ENCODE measurements at places on chromosomes 16 and 17.

DNA sequence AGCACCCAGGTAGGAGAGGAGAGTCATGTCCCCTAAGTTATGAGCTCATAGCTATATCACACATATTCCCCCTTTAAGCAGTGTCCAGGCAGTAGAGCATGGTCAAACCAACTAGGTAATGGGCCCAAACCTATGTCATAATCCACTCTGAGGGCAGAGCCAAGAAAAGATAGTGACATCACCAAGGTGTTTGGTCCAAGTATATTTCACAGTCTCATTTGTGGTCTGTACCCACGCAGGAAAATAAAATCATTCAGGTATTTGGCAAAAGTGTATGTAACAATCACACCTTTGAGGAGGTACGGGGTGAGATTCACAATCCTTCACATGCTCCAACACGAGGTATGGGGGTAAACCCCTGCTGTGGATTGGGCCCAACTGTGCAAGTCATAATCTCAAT is 2112.8 kb downstream of the TP53TG3F start:
- DNase-seq: no peak

- no peak for DNase-seq
Measured at GRCh38 chr16:81482329-81483063, 37.9 kb downstream of the CMIP start.

DNA sequence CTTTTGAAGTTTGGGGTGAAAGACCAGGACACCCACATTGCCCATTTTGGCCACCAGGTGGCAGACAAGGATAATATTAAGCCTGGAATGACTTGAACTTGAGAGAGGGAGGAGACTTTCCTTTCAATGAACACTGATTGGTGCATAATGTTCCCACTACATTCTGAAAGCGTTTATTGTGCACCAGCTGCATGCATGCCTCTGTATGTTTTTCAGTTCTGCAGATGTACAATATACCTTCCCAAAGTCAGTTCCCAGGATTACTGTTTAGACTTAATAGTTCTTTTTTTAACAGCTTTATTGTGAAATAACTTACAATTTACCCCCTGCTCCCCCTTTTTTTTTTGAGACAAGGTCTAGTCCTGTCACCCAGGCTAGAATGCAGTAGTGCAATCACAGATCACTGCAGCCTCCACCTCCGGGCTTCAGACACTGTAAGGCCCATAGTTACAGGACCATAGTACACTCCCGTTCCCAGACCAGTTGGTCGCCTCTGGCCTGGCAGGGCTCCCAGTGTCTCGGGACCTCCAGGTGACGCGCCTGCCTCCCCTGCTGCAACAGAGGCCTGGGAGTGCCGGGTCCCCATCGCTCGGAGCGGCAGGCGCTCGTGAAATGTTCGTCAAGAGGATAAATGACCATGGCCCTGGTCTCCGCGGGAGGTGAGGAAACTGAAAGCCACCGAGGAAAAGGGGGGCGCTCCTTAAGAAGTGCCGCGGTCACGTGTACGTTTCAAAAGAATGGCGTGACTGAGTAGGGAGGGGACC is 12.2 kb downstream of the CES2 start:
- DNase-seq: peak; percentile 29

- no peak for DNase-seq
Measured at GRCh38 chr16:57640612-57641011, 12.2 kb downstream of the ADGRG1 start.

GRCh38 chr17:65370669-65371131 is 190.7 kb downstream of the AXIN2 start:
- DNase-seq: no peak

DNA sequence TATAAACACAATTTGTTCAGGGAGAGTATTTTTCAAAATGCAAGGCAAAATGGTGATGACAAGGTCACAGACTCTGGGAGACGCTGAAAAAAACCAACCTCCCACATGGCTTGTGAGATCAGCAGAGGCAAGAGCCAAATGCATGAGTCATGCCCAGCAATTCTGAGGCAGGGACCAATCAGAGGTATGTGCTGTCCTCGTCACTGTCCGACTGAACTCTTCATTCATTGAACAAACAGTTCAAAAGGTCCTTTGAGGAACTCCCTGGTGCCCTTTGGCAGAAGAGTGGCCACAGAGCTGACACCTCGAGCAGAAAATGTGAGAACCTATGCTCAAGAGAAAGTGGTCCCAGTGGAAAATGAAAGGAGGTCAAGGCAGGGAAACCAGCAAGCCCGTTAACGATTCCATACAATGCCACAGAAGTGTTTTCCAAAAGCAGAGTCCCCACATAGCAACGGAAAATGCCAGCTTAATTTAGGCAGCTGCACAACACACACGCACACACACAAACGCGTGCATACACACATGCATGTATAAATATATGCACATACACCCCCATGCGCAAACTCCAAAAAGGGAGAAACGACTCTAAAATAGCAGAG is 50.9 kb downstream of the CDH11 start:
- no peak for DNase-seq

DNA sequence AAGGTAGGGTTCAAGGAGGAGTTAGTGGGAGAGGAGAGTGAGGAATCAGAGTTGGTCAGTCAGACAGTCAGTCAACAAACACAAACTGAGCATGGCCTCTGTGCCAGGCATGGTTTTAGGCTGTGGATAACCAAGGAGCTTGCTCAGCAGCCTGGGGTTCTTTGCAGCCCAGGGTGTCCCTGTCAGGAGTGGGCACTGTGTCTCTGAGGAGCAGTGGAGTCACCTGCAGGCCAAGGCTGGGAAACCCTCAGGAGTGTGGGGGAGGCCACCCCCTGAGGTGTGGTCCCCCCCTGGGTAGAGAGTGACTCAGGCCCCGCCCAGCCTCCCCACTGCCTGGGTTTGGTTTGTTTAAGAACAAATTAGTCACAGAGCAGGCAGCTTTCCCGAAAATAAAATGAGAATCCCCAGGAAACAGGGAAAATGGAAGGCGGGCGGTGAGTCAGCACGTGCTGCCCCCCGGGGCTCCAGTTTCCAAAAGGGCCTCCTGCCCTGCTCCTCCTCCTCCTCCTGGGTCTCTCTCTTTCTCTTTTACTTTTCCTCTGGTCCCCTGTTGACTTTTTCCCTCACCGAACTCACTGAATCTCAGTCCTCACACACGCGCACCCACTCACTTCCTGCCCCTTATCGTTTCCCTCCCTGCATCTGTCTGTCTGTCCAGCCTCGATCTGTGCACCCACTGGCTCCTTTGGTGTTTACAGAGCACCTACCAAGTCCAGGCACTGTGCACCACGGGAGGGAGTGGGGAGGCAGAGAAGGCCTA is 44.3 kb downstream of the SOCS3 start:
- no peak for DNase-seq

- DNase-seq: no peak
Measured at GRCh38 chr17:31869031-31869430, 10.0 kb upstream of the COPRS start.

DNA sequence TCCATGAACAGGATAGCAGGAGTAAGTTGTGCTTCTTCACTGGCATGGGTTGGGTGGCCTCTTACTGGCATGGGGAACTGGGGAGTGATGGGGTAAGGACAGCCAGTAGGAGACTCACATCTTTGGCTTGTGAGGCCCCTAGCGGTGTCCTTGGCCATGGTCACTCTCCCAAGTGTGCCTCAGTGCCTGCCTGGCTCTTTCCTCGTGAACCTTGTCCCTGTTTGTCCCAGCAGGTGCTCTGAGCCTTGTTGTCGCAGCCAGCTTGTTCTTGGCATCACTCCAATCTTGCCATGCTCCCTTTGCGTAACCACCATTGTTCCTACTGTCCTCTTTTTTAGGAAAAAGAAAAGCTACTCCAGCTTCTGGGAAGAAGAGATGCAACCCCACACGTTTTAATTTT is 53.6 kb upstream of the SDK2 start:
- no peak for DNase-seq

- no peak for DNase-seq
Measured at GRCh38 chr16:77896415-77897128, 108.2 kb downstream of the VAT1L start.
